ENCODE measurements at places on chromosomes 12 and 14. TPM values are rescaled to one million over a fixed set of nuclear protein-coding genes. Genes with fewer than 3 reads are reported as not detected.

DNA sequence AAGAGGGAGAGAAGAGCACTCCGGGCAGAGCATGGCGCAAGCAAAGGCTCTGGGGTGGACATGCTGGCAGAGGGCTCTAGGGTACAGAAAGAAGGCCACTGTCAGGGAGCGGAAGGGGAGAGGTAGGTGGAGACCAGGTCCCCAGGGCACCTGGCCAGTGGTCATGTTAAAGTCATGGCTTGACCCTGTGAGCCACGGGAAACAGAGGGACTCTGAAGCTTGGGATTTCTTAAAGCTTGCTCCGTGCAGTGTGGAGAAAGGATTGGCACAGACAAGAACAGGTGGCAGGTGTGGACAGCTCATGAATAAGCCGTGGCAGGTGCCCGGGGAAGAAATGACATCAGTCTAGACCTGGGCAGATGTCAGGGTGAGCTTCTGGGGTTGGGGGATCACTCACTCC lies 413.8 kb downstream of the BCL11B start:
- DNase-seq, result no peak

GRCh38 chr14:24506443-24506842 lies 1.6 kb downstream of the CMA1 start:
- DNase-seq, result no peak

- DNase-seq, result no peak
Measured at GRCh38 chr14:74407021-74407800, 18.8 kb downstream of the SYNDIG1L start.

The LRP1-AS gene
- not detected for total RNA-seq

DNA sequence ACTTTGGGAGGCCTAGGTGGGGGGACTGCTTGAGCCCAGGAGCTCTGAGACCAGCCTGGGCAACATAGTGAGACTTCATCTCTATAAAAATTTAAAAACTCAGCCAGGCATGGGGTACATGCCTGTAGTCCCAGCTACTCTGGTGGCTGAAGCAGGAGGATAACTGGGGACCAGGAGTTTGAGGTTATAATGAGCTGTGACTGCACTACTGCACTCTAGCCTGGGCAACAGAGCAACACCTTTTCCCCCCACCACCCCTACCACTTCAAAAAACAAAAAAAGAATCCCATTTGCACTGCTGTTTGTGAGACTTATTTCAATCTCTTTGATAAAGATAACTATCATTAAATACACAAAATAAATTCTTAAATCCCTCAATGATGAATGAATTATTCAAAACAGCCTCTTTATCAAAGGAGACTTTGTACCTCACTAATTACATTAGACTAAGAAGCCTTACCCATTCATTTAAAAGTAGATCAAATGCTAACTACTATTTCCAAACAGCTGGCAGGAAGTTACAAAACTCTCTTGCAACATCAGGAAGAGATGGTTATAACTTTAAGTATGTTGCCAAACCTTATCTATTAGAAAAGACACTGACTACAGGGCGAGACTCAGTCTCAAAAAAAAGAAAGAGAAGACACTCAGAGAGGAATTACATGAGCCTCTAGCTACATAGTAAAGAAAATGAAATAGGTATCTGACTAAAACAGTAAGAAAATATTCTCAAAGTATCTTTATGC lies 14.7 kb downstream of the BLTP3B start:
- no peak for DNase-seq

The TAS2R50 gene
- 17.1 TPM for total RNA-seq

GRCh38 chr12:130124106-130124505 lies 38.2 kb upstream of the FZD10 start:
- DNase-seq, result no peak
